ENCODE measurements at places on chromosomes 11 and 22.

- no peak for DNase-seq
These were observed 7.7 kb downstream of the LIPT2 start for GRCh38 chr11:74485868-74486267.

GRCh38 chr11:66082946-66083698 is 13.1 kb downstream of the PACS1 start:
- peak; percentile 45 for DNase-seq

- no peak for DNase-seq
These were observed 301.9 kb upstream of the ZC3H12C start for GRCh38 chr11:109791337-109791736.

DNA sequence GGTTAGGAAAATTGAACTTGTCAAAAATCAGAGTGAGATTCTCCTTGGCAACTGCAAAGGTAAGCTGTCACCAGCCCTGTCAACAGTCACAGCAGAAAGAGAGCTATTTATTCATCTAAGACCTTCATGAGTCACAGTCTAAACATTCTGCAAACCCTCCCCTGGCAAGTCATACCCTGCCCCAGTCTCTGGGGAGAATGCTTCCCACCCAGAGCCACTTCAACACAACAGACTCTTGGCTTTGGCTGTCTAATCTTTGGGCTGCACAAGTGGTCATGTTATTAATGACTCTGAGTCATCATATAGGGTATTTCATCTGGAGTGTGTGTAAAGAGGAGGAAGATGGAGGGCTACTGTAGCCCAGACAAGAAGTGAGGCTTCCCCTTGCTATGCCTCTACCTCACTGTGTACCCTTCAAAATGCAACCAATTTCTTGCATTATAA is 153.4 kb downstream of the CCDC34 start:
- DNase-seq, result peak; percentile 94

DNA sequence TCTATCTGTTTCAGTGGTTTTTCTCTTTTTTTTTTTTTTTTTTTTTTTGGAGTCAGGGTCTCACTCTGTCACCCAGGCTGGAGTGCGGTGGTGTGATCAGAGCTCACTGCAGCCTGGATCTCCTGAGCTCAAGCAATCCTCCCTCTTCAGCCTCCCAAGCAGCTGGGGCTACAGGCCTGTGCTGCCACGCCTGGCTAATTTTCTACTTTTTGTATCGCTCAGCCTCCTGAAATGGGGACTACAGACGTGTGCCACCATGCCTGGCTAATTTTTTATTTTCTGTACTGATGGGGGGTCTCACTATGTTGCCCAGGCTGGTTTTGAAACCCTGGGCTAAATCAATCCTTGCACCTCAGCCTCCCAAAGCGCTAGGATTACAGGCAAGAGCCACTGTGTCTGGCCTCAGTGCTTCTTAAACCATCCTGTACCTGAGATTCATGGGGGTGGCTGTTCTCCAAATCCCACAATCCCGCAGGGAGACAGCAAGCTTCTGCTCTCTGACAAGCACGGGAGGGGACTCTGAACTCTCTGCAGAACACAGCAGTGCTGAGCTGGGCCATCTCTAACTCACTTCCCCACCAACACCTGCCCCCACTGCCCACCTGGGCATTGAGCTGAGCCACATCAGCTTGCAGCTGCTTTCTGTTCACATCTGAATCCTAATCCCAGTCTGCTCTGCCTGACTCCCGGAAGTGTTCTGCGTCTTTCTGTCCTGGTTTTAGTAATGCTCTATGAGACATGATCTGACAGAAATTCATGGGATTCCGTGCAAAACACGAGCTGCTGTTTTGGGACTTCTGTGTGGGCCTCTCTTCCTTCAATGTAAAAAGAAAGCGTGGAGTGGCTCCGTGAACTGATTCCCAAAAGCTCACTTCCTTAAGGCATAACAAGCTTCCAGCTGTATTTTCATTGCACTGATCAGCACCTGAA is 400.0 kb downstream of the LARGE1 start:
- DNase-seq, result no peak

DNA sequence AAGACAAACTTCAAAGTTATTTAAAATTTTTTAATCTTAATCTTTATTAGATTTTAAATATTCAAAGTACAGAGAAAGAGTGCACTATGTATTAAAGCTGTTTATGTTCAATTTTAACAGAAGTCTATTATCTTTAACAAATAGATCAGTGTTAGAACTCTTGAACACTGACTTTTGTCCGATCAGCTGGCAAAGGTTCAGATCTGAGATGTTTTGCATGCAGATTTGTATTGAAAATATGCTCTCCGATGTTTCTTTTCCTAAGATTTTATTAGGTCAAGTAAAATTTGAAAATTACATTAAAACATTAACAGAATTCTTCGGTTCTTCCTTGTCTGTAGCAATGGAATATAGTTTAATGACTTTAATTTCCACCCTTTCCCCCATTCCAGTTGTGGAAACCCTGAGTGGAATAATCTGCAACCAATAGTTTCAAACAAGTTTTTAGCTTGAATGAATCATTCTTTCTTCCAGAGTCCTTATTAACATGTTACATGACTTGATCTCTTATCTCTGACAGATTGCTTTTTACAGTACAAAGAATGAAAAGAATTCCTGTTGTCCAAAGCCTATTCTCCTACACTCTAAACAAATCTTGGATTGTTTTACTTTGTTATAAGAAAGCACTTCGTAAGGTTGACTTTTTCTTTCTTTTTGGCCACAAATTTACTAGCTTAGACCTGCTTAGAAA is 11.4 kb upstream of the TCP11L1 start:
- peak; percentile 60 for DNase-seq

GRCh38 chr11:70933981-70934583 is 318.3 kb downstream of the SHANK2 start:
- DNase-seq, result no peak

GRCh38 chr11:131758726-131759125 is 388.3 kb downstream of the NTM start:
- peak; percentile 67 for DNase-seq

DNA sequence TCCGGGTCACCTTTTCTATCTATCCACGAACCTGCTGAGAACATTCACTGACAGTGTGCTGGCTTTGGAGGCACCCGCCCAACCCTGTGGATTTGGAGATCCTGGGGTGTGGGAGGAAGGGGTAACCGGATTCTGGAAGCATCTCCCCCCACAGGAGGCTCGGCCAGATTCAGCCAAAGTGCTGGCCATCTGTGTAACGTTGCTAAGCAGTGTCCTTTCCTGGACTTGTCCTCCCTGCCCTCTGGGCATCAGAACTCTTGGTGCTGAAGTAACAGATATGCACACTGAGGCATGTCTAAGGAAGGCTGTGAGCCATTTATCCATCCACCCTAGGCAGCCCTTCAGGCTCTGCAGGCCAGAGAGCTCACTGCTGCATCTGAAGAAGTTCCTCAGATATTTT is 85.7 kb downstream of the SNX19 start:
- no peak for DNase-seq

- DNase-seq, result peak; percentile 89
These were observed 135.7 kb downstream of the TMEM135 start for GRCh38 chr11:87173185-87174039.

GRCh38 chr22:45686836-45687235 is 15.2 kb downstream of the ATXN10 start:
- DNase-seq, result no peak

- DNase-seq, result no peak
These were observed 36.0 kb downstream of the DDIAS start for GRCh38 chr11:82937554-82937953.

GRCh38 chr11:21909145-21909544 is 283.7 kb upstream of the ANO5 start:
- DNase-seq, result no peak

GRCh38 chr22:45817745-45818423 is 146.2 kb downstream of the ATXN10 start:
- peak; percentile 50 for DNase-seq

GRCh38 chr11:16799221-16799620 is 60.8 kb downstream of the C11orf58 start:
- DNase-seq, result no peak

DNA sequence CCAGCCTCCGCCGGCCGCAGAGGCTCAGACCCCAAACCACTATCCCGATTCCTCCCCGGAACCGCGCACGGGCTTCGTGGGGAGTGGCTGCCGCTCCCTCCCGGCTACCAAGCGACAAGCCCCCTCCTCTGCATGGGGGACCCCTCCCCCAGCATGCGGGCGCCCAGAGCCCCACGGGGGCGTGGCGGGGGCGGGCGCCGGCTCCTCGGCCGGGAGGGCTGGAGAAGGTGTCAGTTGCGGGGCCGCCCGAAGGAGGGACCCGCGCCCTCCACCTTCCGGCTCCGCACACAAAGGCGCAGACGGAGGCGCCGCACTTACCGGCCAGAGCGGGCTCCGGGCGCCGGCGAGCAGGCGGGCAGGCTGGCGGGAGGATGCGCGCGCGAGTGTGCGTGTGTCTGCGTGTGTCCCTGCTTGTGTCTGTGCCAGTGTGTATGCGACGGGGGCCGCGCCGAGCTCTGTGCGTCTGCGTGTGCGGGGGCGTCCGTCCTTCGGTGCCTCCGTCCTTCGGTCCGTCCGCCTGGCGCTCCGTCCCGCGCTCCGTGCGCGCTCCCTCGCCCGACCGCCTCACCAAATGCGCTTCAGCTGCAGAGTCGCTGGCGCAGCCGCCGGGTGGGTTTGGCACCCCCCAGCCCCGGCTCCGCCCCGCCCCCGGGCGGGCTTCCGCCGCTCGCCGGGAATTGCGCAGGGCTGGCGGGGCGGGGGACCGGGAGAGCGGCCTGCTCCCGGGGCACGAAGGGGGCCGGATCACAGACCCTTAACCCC is at the start of gene PTPN5:
TSS of gene PTPN5 (minus strand) at position 592 of the 762 bp plus-strand sequence. CDS start 19,840 bp downstream, outside the sequence.
- peak; percentile 22 for DNase-seq

GRCh38 chr11:27678242-27678641 is 22.0 kb downstream of the BDNF start:
- peak; percentile 79 for DNase-seq

- DNase-seq, result no peak
These were observed 9.9 kb downstream of the OTOG start for GRCh38 chr11:17556999-17557398.

- no peak for DNase-seq
These were observed 126.3 kb downstream of the C11orf91 start for GRCh38 chr11:33574331-33574730.

GRCh38 chr11:125514336-125515101 is 18.5 kb upstream of the FEZ1 start:
- DNase-seq, result peak; percentile 66

DNA sequence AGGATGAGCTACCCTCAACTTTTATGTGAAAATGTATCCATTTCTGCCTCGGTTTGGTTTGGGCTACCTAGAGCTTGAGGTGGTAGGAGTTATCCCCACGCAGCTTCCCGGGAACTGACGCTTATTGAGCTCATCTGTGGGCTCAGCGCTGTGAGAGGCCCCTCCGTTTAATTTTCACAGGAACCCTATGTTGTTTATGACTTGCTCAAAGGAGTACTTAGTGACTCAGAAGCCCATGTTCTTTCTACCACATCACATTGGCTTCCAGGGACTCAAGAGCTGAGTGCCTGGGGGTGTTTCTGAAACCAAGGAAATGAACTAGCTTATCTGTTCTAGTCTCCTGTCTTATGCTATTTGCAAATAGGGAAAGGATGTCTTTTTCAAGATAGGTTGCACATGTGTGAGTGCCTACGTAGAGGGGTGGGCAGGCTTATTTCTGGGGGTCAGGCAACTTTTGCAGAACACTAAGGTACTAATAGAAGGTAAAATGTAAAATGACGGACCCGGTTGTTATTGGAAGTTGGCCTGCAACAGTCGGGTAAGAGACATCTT is 40.5 kb downstream of the MICAL2 start:
- peak; percentile 96 for DNase-seq

GRCh38 chr22:48949375-48950149 is 878.1 kb downstream of the BRD1 start:
- no peak for DNase-seq

DNA sequence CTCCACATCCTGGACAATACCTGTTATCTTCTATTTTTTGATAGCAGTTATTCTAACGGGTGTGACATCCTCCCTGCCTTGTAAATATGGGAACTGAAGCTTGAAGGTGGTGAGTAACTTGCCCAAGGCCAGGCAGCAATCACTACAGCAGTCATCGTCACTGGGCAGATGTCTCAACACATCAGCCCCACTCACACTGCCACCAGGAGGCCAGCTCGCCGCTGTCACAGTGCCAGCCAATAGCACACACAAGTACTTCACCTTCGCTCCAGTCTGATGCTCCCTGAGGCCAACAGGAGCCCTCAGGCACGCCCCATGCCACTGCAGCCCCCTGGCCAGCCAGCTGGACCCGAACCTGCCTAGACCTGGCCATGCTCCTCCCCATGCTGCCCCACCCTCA is 4.9 kb upstream of the TTLL1 start:
- DNase-seq, result no peak

- no peak for DNase-seq
These were observed 386.7 kb downstream of the BRD1 start for GRCh38 chr22:49440931-49441330.

- DNase-seq, result no peak
These were observed 108.7 kb upstream of the E2F8 start for GRCh38 chr11:19349340-19350025.

DNA sequence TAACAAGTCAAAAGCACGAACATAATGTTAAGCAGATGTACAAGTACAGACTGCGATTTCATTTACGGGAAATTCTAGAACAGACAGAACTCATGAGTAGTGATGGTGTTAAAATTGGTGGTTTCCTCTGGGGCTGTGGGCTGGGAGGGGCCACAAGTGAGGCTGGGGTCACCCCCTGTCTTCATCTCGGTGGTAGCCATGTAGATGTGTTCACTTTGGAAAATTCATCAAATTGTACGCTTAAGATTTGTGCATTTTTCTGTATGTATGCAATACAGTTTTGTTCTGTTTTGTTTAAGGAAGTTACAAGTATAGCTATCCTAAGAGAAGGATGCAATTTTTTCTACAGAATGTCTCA is 504 bp upstream of the ASCC2 start:
- DNase-seq, result no peak

DNA sequence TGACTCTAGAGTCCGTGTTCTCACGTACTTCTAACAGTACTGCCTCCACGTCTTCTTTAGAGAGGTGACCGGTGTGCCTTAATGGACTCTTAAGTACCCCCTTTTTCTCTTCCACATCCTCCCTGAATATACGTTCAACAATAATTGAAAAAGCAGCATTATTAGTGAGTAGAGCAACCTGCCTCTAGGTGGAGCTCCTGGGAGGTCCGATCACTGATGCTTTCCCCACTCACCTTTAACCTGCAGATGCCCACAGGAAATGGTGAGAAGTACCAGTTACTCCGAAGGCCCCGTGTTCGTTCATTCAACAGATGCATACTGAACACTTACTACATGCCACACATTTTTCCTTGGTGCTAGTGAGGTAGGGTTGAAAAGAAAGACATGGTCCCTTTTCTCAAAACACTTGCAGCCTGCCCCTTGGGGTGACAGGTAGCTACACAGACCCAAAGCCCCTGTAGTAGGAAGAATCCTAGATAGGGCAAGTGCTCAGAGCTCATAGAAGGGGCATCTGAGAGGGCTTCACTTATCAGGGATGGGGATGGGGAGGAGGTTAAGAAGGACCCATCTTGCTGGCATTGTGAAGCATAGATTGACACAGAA is 72.7 kb downstream of the FEZ1 start:
- DNase-seq, result no peak

GRCh38 chr22:39808081-39808480 is 85.5 kb downstream of the ENTHD1 start:
- peak; percentile 12 for DNase-seq

DNA sequence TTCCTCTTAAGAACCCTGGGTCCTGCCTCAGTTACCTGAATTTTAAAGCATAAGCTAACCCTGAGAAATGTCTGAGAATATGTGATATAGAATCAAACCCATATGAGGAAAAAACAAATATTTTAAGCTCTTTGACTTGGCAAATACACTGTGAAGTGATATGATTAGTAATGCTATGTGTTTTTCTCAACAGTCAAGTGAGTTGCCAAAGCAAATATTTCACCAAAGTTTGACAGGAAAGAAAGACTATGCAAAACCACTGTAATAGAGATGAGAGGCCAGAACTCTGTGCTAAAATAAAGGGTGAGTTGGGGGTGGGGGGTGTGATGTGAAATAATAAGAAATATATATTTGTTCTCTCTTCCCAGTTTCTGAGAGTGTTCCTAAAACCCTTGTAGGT is 613.5 kb upstream of the CCDC179 start:
- DNase-seq, result peak; percentile 26
